ENCODE measurements at places on chromosomes 4 and X.

DNA sequence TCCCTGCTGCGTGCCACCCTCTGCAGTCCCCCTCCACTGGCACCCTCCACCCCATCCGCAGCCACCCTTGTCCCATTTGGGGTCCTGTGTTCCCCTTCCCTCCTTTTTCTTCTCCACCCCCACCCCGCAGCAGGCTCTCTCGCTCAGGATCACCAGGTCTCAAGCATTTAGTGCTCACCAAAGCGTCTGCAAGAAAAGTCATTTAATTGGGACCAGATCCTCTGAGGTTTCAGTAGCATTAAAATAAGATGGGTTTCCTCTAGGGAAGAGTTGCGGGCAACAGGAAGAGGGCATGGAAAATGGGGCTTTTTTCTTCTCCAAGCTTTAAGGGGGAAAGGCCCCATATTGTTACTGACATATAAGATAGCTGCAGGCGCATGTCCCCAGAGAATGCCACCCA is 4.9 kb upstream of the HAUS7 start:
- no peak for DNase-seq

DNA sequence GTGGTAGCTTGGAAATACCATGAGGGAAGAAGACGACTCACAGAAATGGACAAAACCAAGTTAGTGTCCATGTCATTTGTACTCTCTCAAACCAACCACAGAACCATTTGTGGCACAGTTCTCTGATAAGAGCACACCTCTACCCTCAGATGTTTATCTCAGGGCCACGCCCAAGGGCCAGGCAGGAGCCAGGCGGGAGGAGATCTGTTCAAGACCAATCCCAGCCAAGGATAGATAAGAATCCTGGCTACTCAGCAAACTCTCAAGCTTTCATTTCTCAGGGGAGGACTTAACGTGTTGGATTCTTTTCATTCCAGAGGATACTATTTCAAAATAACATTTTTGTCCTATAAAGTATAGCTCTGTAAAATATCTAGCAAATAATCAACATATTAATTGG is 95.0 kb downstream of the NYX start:
- DNase-seq = no peak

DNA sequence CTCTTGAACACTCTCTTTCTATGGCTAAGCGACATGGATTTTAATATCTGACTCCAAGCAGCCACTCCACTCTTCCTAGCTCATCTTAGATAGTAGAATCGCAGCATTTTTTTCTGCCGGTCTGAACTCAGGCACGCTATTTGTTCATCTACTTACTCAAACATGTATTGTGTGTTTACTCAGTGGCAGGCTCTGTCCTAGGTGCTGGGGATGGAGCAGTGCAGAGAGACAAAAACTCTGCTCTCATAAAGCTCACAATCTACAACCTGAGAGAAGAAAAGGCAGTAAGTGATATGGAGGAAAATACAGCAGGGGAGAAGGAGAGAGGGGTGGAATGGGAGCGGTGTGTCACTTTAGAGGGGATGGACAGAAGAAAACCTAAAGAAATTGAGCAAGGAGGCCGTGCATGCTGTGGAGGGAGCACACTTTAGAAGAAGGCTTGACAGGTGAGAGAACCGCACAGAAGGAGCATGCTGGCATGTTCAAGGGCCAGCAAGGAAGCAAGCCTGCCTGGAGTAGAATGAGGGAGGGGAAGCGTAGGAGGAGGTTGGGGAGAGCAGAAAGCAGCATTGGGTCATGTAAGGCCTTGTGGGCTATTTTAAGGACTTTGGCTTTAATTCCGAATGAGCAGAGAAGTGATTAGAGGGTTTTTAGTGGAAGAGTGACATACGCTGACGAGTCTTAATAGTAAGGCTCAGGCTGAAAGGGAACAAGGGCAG is 132.0 kb downstream of the ANK2 start:
- DNase-seq = no peak

DNA sequence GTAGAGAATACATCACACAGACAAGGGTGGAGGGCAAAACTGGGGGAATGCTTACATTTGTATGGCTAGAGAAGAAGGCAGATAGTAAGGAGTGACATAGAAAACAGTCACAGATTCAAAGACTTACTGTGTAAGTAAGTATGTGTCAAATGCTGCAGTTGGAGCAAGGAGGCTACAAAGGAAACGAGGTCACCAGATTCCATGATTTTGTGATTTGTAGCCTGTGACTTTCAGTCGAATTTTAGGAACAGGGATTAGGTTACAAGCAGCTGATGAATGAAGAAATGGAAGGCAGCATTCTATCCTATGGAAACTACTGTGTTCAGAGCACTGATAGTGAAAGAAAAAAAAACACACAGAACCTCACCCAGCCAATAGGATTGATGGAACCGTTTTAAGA is 407.9 kb downstream of the IL15 start:
- DNase-seq = no peak

DNA sequence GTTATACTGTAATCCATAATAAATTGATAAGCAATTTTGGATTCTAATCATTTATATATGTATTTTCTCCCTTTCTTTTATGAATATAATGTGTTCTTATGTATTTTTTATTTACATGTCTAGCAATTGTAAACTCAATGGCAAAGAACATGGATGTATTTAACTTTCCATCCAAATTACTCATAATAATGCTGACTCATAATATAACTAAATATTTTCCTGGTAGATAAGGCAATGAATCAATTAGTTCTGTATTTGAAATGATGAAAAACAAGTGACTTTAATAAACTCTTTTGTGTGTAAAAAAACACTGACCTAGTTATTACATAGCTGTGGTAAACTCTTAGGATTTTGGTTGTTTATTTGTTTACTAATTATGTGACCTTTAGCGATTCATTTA is 211.2 kb downstream of the DTHD1 start:
- DNase-seq = no peak
